Tibial artery (tissue), 4 donors: ENCODE measurements at places on chromosomes 6 and 20.

DNA sequence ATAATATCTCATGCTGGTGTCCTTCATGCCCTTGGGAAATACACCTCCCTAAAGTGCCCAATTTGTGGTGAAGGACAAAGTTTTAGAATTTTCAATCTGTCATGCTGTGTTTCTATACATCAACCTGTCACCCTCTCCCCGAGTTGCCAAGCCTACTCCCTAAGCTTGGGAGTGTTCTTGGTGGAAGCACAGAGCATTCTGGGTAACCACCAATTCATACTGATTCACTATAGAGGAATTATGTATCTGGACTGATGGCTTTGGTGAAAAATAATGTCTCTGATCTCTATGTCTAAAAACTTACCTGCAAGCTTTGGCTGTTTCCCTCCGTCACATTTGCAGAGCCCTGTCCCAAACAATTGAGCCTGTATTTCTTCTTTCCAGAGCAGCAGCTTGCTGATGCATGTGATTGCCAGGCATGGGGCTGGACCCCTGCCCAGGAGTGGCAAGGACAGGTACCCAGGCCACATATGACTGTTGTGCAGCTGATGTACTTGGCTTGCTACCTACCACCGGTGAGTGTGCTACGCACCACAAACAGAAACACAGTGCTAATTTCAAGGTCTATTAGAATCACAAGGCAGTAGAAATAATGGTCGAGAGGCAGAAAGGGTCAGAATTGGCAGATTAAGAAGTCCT is 202.8 kb upstream of the CITED2 start:
- no peak for DNase-seq

- DNase-seq: no peak
Observed at GRCh38 chr6:149026530-149026942, 279.7 kb downstream of the UST start.

- DNase-seq: no peak
Observed at GRCh38 chr6:127606131-127606562, 29.2 kb downstream of the C6orf58 start.

DNA sequence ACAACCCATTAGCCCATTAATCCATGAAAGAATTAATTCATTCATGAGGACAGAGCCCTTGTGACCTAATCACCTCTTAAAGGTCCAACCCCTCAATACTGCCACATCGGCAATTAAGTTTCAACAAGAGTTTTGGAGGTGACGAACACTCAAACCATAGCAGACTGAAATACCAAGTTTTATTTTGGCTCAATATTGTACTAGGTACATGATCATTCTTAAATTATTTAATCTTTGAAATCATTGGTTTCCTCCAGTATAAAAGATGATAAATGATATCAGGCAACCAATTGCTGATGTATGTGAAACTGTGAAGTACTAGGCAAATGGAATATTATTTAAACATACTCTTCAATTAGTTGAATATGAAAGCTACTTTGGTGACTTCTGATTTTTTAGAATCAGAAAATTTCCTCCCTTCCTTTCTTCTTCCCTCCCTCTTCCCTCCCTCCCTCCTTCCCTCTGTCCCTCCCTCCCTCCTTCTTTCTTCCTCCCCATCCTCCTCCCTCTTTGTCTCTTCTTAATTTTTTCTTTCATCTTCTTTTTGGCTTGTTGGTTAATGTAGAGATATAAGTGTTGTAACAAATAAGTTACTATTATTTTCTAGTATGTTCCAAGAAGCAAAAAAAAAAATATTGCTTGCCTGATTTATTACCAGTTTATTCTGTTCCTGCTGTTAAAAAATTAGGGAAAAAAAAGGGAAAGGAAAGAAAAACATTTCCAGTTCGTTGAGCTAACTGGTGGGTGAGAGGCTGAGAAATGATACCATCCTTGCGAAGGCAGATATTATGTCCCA is 233.9 kb upstream of the ZNF217 start:
- DNase-seq: no peak

GRCh38 chr6:42963179-42963854 is 2.8 kb downstream of the GNMT start:
- DNase-seq: no peak

DNA sequence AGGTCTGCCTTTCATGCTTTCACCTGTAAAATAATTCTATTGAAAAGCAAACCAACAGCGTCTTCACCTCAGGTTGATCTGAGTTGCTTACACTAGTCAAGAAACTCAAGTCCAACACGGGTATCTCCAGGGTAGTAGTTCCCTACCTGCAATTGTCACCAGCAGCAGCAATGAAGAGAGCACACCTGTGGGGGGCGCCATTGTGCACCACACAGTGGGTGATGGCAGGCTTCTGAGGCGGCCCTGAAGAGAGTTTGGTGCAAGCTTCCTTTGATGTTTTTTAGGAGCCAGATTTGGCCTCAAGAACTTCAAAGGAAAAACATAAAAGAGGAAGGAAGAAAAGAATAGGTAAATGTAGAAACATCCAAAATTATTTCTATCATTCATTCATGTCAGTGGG is 45.1 kb downstream of the KIAA0319 start:
- DNase-seq: no peak

DNA sequence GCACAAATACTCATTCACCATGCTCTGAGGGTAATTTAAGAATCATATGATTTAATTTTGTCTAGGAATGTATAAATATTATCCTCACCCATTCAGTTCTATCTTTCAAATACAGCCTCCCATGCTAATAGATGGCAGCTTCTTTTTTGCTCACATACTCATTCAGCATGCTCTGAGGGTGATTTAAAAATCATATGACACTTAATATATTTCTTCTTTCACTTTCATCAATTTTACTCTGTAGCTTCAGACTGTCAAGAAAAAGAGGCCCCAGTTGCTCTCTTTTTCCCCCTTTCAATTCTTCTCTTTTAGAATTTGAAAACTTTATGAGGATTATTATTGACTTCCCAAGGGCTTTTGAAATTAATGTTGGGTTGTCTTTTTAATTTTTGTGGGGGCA is 161.7 kb upstream of the LAMP5 start:
- no peak for DNase-seq

DNA sequence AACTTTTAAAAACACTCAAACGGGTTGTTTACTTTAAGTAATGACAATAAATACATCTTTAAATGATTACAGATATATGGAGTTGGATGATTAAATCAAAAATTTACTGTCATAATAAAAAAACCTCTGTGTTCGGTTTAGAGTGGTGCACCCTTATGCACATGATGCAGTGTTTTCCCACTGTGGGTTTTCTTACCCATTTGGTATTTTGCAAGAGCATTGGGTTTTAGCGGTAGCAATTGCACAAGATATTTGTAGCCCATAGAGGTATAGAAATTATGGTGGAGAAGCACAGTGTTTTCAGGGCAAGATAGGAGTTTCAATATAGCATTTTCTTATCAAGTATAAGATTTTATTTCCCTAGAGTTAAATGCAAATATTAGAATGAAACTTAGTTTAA is 410.8 kb upstream of the PLCB4 start:
- no peak for DNase-seq

GRCh38 chr6:36873115-36873514 is 1.5 kb downstream of the PPIL1 start:
- no peak for DNase-seq

DNA sequence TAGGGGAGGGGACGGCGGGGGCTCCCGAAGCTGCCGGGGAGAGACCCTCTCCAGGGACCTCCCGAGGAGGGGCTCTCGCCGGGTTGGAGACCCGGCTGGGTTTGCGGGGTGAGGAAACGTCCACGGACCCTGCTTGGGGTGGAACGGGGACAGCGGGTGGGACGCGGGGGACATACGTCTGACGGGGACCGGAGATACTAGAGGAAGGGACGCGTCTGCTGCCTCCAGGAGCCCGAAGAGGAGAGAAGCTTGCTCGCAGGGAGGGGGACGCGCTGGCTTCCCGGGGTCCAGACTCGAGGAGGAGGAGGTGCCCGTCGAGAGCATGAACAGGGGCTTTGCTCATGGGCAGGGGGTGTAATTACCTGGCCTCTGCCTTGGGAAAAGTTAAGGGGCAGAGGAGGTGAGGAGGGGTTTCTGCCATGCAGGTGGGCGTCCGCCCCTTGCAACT is 593 bp downstream of the DNMT3B start:
- no peak for DNase-seq

DNA sequence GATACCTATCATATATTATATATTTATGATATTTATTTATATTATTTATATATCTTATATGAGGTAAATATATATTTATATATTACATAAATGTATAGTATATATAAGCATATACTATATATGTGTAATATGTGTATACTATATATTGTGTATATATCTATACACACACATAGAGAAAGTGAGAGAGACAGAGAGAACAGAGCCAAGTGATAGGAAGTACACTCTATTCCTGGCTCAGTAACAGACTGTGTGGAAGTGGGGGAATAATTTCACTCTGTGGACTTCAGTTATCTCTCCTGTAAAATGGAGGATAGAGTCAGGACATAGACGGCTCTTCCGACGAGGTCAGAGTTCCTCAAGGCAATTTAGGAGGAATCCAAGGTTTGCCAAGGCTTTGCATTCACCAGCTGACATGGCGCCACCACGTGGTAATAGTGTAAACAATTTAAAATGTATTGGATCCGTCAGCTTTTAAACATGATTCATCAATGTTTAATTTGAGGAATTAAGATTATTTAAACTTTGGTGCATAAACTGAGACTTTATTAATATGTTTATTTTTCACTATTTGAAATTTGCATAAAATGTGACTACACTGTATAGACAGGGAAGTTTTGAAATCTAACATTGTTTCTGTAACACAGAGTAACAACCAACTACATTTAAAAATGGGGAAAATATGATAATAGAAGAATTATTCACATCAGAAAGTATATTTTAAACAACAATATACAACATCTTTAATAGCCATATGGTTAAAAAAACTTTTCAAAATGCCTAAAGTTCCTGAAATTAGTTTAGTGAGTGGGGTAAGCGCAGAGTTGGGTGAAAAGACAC is 75.4 kb upstream of the TMEM244 start:
- DNase-seq: no peak

DNA sequence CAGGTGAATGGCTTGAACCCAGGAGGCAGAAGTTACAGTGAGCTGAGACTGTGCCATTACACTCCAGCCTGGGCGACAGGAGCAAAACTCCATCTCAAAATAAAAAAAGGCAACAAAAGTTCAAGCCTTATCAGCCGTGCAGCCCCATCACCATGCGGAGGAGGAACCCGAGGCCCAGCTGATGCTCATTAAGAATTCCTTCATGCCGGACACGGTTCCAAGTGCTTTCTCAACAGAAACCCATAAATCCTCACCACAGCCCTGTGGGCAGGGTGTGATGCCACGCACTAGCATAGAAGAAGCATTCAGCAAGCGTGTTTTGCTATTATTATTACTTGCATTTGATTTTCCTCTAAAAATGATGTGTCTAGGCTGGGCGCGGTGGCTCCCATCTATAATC is 56.3 kb downstream of the PREX1 start:
- DNase-seq: no peak

GRCh38 chr6:74939721-74940620 is 265.9 kb downstream of the COL12A1 start:
- DNase-seq: no peak

DNA sequence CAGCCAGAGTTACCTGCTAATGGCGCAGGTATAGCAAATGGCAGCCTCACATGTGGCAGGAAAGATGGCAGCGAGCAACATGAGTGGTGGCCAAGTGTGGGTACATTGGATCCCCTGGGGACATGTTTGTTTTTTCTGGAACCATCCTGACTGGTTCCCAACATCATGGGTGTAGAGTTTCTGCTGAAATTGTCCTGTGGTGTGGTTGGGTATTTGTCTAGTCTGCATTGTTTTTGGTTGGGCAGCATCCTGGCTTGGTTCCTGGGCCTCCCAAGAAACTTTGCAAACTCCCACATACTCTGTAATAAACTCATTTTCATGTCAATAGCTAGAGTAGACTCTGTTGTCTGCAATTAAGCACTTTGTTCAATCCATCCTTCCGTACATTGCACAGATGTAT is 282.6 kb downstream of the CDC5L start:
- DNase-seq: no peak

DNA sequence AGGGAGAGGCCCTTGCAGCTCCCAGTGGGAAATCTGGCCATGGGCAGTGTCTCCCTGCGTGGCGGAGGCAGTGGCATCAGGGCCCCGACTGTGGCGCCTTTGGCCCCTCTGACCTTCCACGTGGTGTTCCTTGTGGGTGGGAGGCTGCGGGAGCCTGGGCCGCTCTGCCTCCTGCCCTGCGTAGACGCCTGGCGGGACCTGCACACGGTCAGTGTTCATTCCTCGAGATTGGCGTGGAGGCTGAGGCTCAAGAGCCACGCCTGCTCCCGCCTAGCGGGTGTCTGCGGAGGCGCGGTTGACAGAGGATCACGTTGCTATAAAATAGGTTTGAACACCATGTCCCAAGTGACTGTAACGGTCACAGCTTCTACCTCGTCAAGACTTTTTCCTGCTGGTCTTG is 14.0 kb downstream of the COL9A3 start:
- DNase-seq: no peak

- DNase-seq: no peak
Observed at GRCh38 chr6:40075056-40075590, 140.9 kb upstream of the MOCS1 start.

- DNase-seq: no peak
Observed at GRCh38 chr6:153392156-153392555, 261.1 kb upstream of the RGS17 start.

DNA sequence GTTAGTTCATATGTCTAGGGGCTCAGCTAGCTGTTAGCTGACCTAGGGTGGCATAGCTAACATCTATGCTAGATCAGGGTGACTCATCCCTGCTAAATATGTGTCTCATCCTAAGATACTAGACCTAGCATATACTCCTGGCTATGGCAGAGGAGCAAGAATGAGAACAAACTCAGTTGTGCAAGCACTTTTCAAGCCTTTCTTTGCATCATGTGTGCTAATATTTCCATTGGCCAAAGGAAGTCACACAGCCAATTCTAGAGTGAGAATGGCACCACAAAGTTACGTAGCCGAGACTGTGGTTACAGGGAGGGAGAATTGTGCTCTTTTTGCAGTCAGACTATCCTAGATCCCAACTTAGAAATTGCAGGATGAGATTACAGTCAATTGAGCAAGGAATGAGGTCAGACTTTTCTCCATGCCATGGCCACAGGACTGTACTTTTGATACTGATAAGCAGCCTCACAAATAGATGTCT is 78.7 kb downstream of the PLCB4 start:
- no peak for DNase-seq

DNA sequence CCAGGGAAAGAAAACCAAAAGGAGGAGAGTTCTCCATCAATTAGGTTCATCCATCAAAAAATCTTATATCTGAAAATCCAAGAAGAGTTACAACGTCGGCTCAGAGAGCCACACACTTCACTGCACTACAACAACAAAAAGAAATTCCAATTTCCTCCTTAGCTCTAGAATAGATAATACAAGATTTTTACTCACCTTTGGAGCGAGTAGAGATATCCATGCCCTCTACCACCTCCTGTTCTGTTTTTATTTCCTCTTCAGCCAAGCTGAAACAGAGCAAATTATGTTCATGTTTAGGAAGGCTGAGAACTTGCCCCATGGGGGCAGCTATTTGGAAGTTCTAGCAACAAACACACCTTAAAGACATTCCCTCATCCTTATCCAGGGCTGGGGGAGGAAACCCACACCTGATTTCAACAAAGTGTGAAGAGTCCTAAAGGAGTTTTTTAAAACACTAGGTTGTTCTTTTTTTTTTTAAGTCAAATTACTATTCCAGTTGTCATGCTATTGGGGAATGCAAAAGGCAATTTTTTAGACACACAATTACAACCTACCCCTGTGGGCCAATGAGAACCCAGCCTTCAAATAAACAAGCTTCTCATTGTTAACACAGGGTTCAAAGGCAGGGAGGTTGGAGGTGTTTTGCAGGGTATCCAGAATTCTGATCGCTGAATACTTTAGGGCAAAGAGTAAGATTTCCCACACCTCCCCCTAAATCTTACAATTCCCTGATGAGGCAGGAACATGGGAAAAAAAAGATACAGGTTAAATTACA is 8.7 kb downstream of the ZMYND8 start:
- DNase-seq: no peak

GRCh38 chr6:99761711-99762110 is 155.1 kb downstream of the PRDM13 start:
- DNase-seq: no peak
